Hematopoietic multipotent progenitor cell (in vitro differentiated cells): ENCODE measurements at places on chromosomes 3 and 15. TPM values are rescaled to one million over a fixed set of nuclear protein-coding genes. Genes with fewer than 3 reads are reported as not detected.

The IL17RB gene
- total RNA-seq = under 0.01 TPM

The EPHA3 gene
- total RNA-seq = not detected

The MCTP2 gene
- 94.8 TPM for total RNA-seq

The DPPA2 gene
- total RNA-seq = under 0.01 TPM

The SMCO1 gene
- total RNA-seq = not detected

The SKOR1 gene
- total RNA-seq = 1.1 TPM

The PP2D1 gene
- not detected for total RNA-seq

The ARNT2 gene
- 0.54 TPM for total RNA-seq

The TMEM40 gene
- 0.27 TPM for total RNA-seq

The A4GNT gene
- total RNA-seq = not detected

The ZNF662 gene
- 7.3 TPM for total RNA-seq

The RTP4 gene
- total RNA-seq = 7.3 TPM

The GOLGA6L2 gene
- not detected for total RNA-seq

The ASB14 gene
- not detected for total RNA-seq

The GOLGA8R gene
- 4.8 TPM for total RNA-seq

The NEO1 gene
- total RNA-seq = 0.27 TPM

The CSPG5 gene
- total RNA-seq = 0.54 TPM

The GOLGA8J gene
- under 0.01 TPM for total RNA-seq

The NR2E3 gene
- total RNA-seq = not detected

The SCN11A gene
- under 0.01 TPM for total RNA-seq

The MESP1 gene
- 1.3 TPM for total RNA-seq

The RASGRF1 gene
- not detected for total RNA-seq

The PARP15 gene
- 7.0 TPM for total RNA-seq

The AGBL1 gene
- total RNA-seq = under 0.01 TPM

The ITIH1 gene
- under 0.01 TPM for total RNA-seq

The CCR8 gene
- not detected for total RNA-seq

The OSTN gene
- not detected for total RNA-seq

The ADGRG7 gene
- not detected for total RNA-seq

The GPR87 gene
- total RNA-seq = not detected

The LSAMP gene
- 0.27 TPM for total RNA-seq

The FAM219B gene
- 58.4 TPM for total RNA-seq

The CD96 gene
- total RNA-seq = 1.1 TPM

The TMEM212 gene
- not detected for total RNA-seq

The VIPR1 gene
- total RNA-seq = 1.1 TPM

The SCAPER gene
- total RNA-seq = 9.4 TPM

The GPR149 gene
- total RNA-seq = not detected

The ROBO1 gene
- 3.2 TPM for total RNA-seq

The ZPLD1 gene
- not detected for total RNA-seq

The TAGLN3 gene
- total RNA-seq = not detected

The RPS17 gene
- 2,731 TPM for total RNA-seq

The ZNF80 gene
- not detected for total RNA-seq

The ANKUB1 gene
- total RNA-seq = not detected

The OR5K2 gene
- not detected for total RNA-seq

The TMCO5A gene
- total RNA-seq = not detected

The ARRDC4 gene
- total RNA-seq = 10.2 TPM

The PROS1 gene
- total RNA-seq = 0.54 TPM

The MEGF11 gene
- total RNA-seq = 0.27 TPM

The LRRC49 gene
- 1.6 TPM for total RNA-seq

The TLE3 gene
- 153 TPM for total RNA-seq

The ITPKA gene
- 1.1 TPM for total RNA-seq
